ENCODE measurements at places on chromosomes 3 and 15. TPM values are rescaled to one million over a fixed set of nuclear protein-coding genes. Genes with fewer than 3 reads are reported as not detected.
A peak's percentile ranks its signal among the peaks of the same experiment; 100 is the strongest.

DNA sequence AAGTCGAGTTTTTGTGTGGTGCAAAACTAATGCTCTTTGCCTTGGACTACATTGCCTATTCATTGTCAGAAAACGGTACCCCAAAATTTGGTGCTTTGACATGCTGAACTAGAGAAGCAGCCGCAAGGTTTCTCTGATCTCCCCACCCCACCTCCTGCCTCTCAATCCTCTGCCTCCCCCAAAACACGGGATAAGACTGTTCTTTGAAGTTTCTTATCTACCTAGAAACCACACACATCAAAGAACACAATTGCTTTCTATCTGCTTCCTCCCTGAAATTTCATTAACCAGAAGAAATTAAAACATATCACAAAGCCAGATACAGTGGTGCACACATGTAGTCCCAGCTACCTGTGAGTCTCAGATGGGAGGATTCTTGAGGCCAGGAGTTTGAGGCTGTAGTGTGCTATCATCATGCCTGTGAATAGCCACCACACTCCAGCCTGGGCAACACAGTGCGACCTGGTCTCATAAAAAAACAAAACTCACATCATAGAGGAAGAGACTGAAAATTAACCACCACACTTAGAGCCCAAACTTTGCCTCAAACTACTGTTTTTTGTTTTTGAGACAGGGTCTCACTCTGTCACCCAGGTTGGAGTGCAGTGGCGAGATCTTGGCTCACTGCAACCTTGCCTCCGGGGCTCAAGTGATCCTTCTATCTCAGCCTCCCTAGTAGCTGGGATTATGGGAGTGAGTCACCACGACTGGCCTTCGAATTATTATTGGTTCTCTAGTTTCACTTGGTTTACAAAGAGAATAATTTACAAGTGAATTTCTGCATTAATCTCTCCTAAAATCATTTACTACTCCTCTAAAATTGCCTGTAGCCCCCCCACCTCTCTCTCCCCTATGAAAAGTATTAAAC is 2.7 kb upstream of the PCNP start:
- no peak for DNase-seq

- DNase-seq: no peak
Measured at GRCh38 chr15:71291723-71292122, 176.5 kb downstream of the THSD4 start.

GRCh38 chr3:48684054-48684349 is 1.7 kb downstream of the NCKIPSD start:
- DNase-seq: no peak

- no peak for DNase-seq
Measured at GRCh38 chr3:122947738-122948137, 79.8 kb downstream of the SEMA5B start.

DNA sequence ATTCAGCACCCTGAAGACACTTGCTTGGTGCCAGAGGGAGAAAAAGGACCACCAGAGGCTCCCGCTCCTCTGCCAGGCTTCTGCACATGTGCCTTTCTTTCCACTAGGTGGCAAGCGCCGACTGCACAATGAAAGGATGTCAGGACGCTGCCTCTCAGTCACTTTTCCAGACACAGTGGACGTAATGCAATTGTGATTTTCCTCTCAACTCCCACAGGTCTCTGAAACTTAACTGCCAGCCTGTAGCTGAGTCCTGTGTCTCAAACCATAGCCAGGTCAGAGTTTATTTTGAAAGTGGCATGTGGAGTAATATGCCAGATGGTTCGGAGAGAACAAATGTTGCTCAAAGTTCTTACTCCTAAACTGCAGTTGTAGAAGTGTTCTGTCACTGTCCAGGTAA is 162.9 kb downstream of the ITPR1 start:
- DNase-seq: peak; percentile 87

DNA sequence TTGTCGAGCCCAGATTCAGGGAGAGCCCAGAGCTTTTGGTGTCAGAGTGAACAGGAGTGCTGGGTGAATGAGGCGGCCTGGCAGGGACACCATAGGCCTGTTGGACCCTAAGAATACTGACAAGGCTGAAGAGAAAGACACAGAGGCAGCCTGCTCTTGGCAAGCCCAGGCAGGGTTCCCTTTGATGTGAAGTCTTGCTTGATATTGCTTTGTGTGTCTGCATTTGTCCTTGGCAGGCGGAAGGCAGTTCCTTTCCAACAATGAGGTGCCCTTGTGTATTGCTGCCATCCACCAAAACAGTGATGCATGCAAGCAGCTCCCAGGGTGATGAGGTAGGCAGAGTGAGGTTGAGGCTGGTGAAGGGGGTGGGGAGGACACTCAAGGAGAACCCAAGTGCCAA is 152.7 kb upstream of the TSC22D2 start:
- DNase-seq: peak; percentile 68

GRCh38 chr15:87735522-87735921 is 521.0 kb downstream of the NTRK3 start:
- no peak for DNase-seq

DNA sequence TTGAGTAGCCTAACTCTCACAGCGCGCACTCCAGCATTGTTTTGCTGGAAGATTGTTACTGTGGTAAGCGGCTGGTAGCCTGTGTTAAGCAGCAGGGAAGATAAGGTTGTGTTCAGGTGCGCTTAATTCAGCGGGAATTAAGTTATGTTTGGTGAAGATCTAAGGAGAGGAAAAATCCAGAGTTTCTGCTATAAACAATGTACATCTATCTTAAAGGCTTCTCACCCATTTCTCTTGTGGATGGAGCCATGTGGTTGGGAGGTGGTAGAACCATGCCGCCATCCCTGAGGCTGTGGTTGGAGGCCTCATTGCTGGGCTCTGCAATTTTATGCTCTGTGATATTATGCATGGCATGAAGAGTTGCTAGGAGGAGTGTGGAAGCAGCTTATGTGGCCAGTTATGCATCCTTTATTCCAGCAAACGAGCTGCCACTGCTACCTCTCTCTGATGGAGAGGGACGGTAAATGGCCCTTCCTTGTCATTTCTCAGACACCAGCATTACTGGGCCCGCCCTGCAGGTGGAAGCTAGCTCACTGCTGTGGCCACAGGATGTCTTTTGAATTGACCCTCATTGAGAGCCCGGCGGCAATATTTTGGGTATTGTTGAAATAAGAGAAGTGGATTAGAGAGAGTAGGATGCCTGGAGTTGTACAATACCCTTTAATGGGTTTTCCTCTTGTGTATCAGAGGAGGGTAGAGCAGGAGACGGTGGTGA is 1.3 kb downstream of the MINAR1 start:
- no peak for DNase-seq

GRCh38 chr3:106965307-106965706 is 411.9 kb upstream of the CCDC54 start:
- DNase-seq: no peak

XIRP1 gene
- total RNA-seq: 113 TPM
